Activated CD4-positive, CD25-positive, alpha-beta regulatory T cell treated with anti-CD3 and anti-CD28 coated beads, Interleukin-2, amount 50 U/mL, for 24 hours (primary cell): ENCODE measurements at places on chromosomes 1 and 21.

- no peak for ATAC-seq
Observed at GRCh38 chr1:220818421-220819173, 31.9 kb downstream of the MTARC1 start.

- ATAC-seq, result no peak
Observed at GRCh38 chr1:48242141-48242736, 19.7 kb downstream of the SLC5A9 start.

DNA sequence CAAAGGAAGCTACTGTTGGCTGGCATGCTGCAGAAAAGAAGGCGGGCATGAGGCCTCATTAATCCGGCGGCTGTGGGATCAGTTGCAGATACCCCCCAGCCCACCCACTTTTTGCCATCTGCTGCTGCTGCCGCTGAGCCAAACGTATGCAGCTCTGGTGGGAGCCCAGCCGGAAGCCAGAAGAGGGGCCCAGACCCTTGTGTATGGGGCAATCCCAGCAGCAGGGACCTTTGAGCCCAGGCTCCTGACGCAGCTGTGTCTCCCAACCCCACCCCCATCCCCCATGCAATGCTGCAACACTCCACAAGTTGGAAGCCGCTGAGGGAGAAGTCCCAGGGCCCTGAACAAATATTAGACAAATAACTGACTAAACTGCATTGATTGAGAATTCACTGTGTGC is 106.0 kb downstream of the ELAVL4 start:
- no peak for ATAC-seq

GRCh38 chr1:86016076-86016759 is 140.4 kb downstream of the COL24A1 start:
- ATAC-seq, result no peak

DNA sequence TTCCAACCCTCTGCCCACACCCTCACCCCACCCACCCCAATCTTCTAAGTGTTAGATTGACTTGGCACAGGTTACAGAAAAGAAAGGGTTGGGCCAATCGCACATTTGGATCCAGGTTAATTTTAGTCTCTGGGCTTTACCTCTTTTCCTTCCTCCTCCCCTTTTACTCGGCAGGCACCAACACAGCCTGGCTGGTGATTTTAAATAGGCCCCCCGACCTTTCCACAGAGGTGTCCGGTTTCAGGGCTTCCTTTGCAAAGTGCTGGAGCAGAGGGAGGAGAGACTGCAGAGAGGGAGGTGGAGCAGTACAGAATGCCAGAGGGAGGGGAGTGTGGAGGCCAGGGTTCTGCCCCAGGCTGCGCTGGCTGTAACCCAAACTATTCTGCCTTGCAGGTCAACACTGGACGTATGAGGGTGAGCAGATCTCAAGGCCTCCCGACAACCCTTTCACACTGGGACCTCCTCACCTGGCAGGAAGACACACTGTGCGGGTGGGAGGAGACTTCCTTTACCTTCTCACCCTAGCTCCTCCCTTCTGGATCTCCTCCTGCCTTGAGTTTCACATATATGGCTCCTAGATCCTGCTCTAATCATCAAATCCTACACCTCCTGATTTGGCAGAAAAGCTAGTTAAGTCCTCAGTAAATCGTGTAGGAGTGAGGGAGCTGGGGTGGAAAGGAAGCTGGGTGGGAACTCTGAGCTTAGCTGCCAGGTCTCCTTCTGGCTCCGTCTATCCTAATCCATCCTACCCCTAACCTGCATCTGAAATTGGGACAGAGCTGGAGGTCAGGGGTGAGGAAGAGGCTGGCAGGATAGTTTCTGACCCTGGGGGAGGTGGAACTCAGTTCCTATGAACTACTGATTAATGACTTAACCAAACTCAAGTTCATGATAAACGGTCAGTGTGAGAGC is 2.4 kb downstream of the CA14 start:
- ATAC-seq, result no peak

GRCh38 chr1:163388970-163389369 is 67.2 kb downstream of the NUF2 start:
- ATAC-seq, result no peak

DNA sequence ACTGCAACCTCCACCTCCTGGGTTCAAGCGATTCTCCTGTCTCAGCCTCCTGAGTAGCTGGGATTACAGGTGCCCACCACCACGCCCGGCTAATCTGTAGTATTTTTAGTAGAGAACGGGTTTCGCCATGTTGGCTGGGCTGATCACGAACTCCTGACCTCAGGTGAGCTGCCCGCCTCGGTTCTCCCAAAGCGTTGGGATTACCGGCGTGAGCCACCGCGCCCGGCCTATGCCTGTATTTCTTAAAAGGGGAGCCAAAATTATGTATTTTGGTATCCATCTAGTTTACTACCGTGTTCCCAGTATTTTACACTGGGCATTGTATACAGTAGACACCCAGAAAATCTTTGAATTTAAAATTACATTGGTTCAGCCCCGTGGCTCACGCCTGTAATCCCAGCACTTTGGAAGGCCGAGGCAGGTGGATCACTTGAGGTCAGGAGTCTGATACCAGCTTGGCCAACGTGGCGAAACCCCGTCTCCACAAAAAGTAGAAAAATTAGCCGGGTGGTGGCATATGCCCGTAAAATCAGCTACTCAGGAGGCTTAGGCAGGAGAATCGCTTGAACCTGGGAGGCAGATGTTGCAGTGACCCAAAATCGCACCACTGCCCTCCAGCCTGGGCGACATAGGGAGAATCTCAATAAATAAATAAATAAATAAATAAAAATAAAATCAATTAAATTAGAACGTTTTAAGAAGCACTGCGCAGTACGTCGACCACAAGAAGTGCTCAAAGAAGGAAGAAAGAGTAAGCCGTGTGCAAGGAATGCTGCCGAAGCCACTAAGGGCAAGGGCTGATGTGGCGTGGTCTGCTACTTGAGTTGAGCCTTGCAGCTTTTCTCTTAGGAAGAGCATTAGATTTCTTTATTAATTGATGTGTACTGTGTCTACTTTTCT is 1.5 kb upstream of the THRAP3 start:
- ATAC-seq, result no peak

DNA sequence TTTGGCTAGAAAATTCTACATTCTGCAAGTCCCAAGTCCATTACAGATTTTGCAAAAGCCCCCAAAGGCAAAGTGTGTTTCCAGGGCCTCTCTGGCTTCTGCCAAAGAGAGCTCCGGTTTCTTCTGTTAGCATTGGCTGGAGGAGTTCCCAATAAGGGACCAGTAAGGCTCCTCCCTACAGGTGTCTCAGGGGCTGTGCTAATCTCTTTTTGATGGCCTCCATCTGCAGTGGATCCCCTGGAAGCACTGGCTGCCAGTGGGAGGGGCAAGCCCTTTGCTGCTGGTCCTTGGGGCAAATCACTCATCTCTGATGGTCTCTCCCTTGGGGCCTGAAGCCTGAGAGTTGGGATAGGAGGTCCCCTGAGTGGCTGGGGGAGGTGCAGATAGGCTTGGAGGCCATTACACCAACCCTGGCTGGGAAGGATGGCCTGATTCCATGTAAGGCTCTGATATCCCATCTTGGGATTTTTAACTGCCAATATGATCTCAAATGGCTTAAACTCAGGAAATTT is 89.1 kb upstream of the USP24 start:
- no peak for ATAC-seq
